ENCODE measurements at places on chromosomes 7 and 10.
A peak's percentile ranks its signal among the peaks of the same experiment; 100 is the strongest.

DNA sequence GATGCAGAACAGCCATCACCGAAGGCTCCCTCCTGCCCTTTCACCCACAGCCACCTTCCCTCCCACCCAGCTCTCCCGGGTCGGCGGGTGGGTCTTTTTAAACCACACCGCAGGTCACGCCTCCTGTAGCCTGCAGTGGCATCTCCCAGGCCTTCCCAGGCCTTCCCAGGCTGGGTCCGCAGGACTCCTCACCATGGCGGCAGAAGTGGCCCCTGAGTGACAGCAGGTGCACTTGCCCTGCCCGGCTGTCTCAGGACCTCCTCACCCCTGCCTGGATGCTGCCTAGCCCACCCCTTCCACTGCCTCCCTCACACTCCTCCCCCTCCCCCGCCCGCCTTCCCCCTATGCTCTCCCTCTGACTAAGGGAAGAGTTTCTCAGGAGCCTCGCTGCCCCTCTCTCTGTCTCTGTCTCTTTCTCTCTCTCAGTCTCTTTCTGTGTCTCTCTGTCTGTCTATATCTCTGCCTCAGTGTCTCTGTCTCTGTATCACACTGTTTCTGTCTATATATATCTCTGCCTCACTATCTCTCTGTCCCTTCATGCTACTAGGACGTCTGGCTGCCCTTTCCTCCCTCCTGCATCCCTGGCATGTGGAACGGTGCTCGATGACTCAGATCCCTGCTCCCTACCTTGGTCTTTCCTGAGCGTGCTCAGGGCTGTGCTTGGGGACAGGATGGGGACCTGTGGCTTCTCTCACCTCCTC is 57.5 kb downstream of the GLRX3 start:
- no peak for DNase-seq

- DNase-seq = no peak
Observed at GRCh38 chr10:114340816-114341215, 63.5 kb downstream of the AFAP1L2 start.

DNA sequence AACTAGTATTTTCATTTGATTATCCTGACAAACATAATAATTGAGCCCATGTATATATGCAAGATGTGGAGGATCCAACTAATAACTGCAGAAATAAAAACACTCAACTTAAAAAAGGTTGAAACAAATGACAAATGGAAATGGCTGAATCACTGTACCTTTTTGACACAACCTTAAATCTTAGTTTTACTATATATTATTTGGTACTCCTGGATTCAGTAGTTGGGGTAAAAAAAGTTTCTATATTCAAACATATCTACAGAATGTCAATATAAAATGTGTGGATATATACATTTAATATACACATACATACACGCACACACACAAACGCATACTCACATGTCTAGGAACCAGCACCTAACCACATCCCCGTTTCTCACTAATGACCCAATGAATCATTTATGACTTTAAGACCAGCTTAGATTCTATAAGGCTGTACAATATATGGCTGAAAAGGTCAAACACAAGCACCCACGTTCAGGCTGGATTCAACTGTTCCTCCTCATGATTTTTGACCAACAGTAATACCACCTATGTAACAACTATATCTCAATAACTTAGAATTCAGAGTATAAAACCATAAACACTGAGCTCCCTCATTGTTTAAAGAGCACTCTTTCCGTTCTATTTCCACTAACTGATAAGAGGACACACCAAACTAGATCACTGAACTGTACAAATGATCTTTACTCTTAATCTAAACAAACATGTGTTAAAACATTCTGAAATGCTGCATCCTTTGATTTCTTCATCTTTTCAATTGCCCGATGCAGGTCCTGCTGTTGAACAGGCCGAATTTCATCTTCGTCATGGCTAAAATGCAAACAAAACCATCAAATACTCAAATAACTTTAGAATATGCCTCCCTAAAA is 63.8 kb downstream of the ATAD1 start:
- DNase-seq = no peak

DNA sequence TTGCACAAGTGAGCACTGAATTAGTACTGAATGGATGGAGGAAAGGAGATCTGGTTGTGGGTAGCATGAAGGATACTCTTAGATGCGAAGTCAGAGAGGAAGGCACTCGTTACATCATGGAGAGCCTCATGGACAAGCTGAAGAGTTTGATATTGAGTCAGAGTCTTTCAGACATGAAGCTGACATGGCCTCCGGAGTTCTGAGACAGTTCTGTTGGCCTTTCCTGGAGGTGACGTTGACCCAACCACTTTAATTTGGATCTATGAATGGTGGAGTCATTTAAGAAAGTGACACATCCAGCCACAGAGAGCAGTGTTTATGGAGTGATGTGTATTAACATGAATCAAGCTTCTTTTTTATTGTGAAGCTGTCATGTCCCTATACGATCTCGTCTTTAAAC is 286.3 kb upstream of the CDC14C start:
- DNase-seq = no peak

GRCh38 chr7:8035647-8036518 is 67.3 kb downstream of the GLCCI1 start:
- DNase-seq = peak; percentile 65

- no peak for DNase-seq
Observed at GRCh38 chr10:396535-397220, 261.4 kb downstream of the ZMYND11 start.

GRCh38 chr7:47504551-47505311 is 77.2 kb downstream of the TNS3 start:
- no peak for DNase-seq

DNA sequence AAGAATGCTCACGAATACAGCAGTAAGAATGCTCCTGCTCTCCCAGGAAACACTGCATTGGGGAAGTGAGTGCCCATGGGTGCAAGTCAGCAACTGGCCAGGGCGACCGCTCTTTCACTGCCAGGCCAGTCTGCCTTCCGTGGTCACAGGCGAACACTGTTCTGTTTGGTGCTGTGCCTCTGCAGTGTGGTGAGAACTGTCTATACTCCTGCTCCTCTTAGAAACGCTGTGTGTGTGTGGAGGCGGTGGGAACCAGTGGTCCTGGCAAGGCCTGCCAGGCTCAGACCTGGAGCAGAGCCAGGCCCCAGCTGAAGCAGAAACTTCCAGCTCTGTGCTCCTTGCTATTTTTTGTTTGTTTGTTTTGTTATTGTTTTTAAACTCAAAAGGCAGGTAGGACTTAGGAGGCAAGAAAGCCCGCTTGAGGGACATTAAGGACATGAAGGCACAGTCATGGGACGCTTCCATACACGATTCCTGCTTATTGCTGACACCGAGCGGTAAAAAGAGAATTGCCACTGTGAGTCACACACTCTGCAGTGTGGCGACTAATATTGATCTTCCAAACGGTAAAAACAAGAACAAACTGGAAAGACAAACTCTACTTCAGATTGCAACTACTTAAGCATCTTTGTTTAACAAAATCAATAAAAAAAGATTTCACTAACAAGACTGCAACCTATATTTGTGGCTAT is 430.8 kb downstream of the DNAJB6 start:
- no peak for DNase-seq

GRCh38 chr7:53800746-53801145 is 741.4 kb upstream of the VSTM2A start:
- no peak for DNase-seq

- DNase-seq = no peak
Observed at GRCh38 chr7:144908324-144908723, 72.5 kb upstream of the TPK1 start.

DNA sequence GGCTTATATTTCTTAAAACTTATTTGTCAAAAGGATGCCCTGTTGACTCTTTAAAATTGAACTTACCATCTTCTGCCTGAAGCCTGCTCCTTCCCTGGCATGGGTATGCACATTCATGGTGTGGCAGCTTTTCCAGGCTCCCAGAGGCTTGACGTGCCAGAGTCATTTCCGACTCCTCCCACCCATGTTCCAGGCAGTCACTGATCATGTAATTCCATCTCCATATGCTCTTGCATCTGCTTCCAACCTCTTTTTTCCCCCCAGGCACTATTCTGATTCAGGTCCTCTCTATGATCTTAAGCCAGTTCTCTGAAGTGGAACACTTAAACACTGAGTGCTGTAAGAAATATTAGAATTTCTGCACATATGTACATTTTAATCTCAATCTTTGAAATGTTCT is 82.2 kb downstream of the CFAP58 start:
- no peak for DNase-seq

DNA sequence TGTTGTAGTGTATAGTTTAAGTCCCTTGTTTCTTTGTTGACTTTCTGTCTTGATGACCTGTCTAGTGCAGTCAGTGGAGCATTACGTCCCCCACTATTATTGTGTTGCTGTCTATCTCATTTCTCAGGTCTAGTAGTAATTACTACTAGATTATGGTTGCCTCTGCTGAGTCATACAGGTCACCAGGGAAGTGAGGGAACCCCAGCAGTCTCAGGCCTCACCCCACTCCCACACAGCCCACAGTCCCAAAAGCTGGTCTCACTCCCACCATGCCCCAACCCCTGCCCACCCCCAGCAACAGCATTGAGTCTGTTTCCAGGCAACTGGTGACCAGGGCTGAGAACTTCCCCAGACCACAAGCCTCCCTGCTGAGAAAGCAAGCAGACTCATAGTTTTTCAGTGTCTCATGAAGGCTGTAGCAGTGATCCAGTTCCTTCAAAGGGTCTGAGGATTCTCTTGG is 88.0 kb downstream of the PLXDC2 start:
- DNase-seq = peak; percentile 56

- no peak for DNase-seq
Observed at GRCh38 chr10:78905015-78905956, 163.5 kb upstream of the ZMIZ1 start.

DNA sequence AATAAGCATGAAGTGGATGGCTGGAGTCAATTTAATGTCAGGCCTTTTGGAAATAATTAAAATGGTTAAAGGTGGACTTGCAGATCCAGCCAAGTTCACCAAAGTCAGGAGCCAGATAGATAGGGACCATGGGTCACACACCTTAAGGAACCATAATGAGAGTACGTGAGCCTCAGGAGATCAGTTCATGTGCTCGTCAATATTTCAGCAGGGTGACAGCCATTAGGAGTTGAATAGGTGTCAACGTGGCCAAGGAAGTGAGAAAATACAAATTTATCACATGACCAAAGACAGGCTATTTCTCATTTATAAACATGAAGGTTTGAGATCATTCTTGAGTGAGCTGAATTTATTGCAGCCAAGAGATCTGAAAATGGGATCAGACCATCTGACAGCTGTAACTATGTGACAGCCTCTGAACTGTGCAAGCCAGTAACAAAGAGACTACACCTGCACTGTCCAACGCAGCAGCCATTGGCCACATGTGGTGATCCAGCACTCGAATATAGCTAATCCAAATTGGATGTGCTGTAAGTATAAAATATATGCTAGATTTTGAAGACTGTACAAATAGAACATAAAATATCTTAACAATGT is 249.7 kb upstream of the PTN start:
- no peak for DNase-seq

DNA sequence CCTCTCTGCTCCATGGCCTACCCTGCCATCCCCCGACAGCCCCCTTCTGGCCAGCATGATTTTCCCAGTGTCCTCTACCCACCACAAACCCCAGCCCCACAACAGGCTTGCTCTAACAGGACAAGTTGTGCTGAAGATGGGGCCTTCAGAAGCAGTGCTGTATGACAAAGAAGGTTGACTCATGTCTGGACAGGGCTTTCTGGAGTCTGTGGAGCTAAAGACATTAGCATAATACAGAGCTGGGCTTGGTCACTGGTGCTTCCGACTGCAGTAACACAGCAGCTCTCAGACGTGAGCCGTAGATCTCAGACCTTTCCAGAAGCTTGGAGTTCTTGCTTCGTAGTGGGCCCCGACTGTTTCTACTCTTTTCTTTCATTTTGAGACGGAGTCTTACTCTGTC is 100.5 kb downstream of the GTF2IRD1 start:
- DNase-seq = no peak

DNA sequence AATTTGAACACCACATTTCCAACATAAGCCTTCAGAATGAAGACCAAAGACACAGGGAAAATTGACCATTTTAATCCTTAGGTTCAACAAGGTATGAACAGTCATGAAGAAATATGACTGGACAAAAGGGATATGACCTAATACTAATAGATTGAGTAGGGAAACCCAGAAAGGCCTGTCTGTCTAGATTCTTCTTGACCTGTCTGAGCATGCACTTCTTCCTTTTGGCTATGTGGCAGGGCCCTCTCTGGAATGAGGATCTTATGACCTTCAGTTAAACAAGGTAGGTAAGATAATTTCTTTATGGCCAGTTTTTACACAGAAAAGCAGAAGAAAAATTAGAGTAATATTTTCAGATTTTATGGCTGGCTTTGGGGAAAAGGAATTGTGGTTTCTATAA is 3.0 kb upstream of the PHYHIPL start:
- DNase-seq = no peak

- DNase-seq = no peak
Observed at GRCh38 chr10:100894033-100894432, 18.7 kb upstream of the SLF2 start.

- DNase-seq = no peak
Observed at GRCh38 chr10:10591715-10592341, 425.8 kb upstream of the CELF2 start.

DNA sequence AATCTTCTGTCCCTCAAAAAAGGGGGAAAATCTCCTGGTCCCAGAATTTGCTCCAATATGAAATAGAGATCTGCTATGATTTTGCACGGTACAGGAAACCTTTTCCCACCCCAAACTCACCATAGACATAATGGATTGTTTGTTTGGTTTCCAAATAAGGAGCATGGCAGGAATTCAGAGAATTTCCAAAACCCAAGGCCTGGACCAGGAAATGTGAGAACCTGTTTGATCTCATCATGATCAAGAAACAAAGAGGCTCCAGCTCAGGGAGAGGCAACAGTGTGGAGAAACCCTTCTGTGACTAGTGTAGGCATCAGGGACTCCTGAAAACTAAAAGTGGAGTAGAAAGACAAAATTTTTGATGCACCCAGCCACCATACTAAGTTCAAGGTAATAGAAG is 1548.1 kb upstream of the LRRTM3 start:
- no peak for DNase-seq

DNA sequence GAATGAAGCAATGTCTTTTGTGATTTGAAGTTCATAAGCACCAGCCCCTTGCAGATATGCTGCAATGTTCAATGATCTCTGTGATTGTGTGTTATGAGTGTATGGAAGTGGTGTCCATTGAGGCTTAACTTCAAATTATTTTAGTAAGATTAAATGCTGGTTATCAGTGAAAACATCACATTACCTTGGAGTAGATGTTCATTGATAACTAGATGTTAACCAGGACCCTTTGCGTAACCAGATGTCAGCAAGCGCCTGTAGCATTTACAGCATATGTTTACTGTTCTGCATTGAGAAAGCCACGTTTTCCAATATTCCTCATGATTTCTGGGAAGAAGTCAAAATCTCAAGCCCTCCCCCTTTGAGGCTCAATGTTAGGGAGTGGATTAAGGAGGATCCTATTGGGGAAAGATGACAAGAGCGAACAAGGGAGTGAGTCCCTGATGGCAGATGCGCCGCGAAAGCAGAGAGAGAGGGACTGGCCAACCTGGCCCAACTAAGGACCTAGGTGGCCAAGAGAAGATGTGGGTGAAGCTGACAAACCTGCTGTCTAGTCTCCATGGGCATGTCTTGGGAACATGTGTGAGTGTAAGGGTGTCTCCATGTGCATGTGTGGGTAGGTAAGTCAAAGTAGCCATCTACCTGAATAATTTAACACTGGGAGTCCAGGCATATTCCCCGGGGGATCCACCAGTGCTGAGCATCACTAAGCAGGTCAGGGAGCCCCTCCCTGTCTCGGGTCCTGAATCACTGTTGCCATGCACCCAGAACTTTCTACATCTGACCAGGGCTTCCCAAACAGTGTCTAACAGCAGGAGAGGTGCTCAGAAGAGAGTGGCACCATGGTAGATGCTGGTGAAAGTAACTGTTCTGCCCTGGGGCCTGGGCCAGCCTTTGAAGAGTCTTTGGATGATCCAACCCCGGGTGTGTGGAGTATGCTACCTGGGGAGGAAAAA is 141.6 kb upstream of the GDF10 start:
- DNase-seq = no peak

- peak; percentile 8 for DNase-seq
Observed at GRCh38 chr10:15897287-15897686, 37.0 kb upstream of the MINDY3 start.
